GM23338 (cell line): ENCODE measurements at places on chromosomes 7 and 10. TPM values are rescaled to one million over a fixed set of nuclear protein-coding genes. Genes with fewer than 3 reads are reported as not detected.

Gene ASZ1
- total RNA-seq, result not detected in 2 replicates

Gene MNX1
- total RNA-seq, result 0.14 TPM in 1 of 2 replicates, not detected in the other

Gene SSC4D
- total RNA-seq, result 11.4 and 12.7 TPM in 2 replicates

Gene LRRC17
- total RNA-seq, result 3.1 and 9.4 TPM in 2 replicates

Gene CFAP70
- 0.08 and 0.17 TPM in 2 replicates for total RNA-seq

Gene OR6V1
- not detected in 2 replicates for total RNA-seq
